ENCODE measurements at places on chromosomes 7 and 10.
A peak's percentile ranks its signal among the peaks of the same experiment; 100 is the strongest.

DNA sequence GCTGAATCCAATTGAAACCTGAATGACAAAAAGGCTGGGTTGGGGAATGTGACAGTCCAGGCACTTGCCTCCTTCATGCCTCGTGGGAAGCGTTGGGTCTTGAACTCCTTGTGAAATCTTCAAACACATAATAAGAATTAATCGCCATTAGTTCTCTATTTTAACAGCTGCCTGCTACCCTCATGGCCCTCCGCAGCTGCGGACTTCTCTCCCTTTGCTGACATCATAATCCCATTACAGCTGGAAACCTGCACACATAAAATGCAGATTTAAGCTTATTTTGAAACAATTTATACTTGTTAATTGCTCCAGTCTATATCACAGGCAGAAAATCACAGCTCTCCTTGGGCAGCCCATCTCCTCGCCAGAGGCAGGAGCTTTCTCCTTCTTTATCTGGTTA, 403.0 kb upstream of the MKI67 start:
- no peak for DNase-seq

GRCh38 chr10:46223626-46224413, 63.0 kb upstream of the ANTXRL start:
- no peak for DNase-seq

- DNase-seq, result no peak
Observed at GRCh38 chr7:70529914-70530585, 601.9 kb upstream of the GALNT17 start.

- DNase-seq, result no peak
Observed at GRCh38 chr7:34157137-34157536, 251.8 kb downstream of the BMPER start.

DNA sequence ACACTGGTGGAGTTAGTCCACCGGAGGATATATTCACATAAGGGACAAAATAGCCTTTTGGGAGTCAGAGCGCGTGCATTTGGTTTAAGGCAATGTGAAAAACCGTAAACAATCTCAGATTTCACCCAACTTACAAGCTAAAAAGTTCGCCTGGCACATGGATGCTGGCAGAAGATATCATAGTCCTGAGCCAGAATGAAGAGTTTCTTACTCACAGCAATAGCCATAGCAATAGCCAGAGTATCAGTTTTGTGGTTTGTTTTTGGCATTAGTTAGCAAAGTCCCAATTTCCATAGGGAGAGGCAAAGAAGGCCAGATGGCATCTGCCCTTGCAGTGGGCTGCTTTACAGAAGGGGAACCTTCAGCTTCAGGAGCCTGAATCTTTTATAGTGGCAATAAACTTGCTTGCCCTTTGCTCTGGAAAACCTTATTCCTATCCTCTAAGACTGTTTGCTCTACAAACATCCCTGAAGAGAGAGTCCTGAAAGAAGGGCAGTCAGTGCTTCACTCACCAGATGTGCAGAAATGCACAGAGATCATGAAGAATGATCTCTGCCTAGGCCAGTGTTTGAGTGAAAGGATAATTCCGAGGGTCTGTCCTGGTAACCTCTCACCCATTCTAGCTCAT, 28.7 kb upstream of the RSBN1L start:
- no peak for DNase-seq

- DNase-seq, result no peak
Observed at GRCh38 chr10:59243611-59244195, 67.3 kb downstream of the PHYHIPL start.

DNA sequence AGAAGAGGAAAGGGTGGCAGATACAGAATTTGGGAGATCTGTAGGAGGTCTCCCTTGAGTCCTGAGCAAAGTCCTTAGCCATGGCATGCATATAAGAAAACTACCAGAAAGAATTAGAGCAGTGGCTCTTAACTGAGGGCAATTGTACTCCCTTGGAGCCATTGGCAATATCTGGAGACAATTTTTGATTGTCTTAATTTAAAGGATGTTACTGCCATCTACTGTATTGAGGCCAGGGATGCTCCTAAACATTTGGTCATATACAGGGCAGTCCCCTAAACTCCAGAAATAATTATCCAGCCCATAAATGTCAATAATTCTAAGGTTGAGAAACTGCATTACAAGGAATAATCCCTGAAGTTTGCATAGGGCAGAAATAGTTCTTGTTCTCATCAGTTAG, 136.4 kb upstream of the ODAD2 start:
- DNase-seq, result no peak

DNA sequence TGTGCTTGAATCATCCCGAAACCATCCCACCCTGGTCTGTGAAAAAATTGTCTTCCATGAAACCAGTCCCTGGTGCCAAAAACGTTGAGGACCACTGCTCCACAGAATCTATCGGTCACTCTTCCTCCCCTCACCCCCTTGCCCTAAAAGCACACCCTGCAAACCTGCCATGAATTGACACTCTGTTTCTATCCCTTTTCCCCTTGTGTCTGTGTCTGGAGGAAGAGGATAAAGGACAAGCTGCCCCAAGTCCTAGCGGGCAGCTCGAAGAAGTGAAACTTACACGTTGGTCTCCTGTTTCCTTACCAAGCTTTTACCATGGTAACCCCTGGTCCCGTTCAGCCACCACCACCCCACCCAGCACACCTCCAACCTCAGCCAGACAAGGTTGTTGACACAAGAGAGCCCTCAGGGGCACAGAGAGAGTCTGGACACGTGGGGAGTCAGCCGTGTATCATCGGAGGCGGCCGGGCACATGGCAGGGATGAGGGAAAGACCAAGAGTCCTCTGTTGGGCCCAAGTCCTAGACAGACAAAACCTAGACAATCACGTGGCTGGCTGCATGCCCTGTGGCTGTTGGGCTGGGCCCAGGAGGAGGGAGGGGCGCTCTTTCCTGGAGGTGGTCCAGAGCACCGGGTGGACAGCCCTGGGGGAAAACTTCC, 784 bp upstream of the SERPINE1 start:
- no peak for DNase-seq

- DNase-seq, result peak; percentile 28
Observed at GRCh38 chr7:39453743-39454355, 112.4 kb upstream of the YAE1 start.

GRCh38 chr7:110170841-110171240, 920.1 kb upstream of the LRRN3 start:
- DNase-seq, result no peak

DNA sequence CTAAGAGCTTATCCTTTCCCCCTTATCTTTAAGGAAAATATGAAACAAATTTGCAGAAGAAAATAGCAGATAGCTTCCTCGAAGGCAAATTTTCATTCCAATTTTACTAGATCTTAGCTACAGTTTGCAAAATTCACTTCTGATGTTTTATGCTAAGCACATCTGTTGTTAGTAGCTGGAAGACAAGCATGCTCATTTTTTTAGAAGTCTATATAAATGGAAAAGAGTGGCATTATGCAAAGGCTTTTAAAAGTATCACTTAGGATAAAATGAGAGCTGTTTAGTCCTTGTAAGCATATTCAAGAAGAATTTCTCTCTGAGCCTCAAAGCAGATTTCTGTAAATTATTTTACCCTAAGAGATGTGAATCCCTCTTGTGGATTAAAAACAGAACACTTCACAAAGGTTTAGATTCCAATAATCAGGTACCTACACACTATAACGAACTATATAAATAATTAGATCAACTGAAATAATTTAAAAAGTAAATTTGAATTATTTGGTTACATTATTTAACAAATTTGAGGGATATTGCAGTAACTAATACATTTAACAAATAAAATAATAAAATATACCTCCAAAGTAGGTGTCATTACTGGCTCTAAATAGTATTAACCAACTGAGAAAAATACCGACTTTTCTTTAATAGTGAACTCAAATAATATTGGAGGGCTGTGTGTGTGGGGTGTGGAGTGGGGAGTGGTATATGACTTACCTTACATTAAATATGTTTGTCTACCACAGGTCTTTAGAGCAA, 307.1 kb downstream of the SEMA3D start:
- no peak for DNase-seq

DNA sequence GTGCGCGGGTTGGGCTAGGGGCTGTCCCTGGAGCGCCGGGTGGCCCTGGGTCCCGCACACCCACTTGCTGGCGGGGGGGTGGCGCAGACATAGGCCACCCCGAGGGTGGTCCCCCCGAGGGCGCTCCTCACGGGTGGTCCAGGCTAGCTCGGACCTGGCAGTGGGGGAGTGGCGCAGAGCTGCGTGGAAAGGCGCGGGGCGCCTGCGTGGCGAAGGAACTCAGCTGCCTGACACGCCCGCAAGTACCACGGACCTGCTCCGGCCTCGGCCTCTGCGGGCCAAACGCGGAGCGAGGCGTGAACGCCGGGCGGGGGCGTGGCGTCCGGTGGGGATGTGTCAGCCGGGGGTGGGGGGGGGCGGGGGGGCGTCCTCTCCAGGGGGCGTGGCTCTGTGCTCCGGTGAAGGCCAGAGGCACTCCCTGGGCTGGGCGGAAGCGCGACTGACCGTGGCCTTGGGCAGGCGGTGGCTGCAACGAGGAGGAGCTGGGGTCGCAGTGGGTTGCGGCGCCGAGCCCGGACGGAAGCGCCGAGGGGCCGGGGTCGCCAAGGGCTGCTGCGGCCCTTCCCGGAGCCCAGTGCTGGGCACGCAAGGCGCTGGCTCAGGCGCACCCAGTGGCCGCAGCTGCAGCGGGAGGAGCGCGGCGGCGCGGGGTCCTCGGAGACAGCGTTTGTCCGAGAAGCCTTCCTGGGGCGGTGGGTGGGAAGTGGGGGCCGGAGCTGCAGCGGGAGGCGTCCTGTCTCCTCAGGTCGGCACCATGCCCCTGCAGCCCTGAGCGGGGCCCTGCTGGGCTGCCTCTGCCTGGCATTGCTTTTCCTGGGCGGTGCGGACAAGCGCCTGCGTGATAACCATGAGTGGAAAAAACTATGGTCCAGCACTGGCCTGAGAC, 58.9 kb upstream of the NUPR2 start:
- DNase-seq, result no peak

- DNase-seq, result no peak
Observed at GRCh38 chr10:73876971-73877370, 2.6 kb upstream of the CAMK2G start.

GRCh38 chr7:138626846-138627245, 74.3 kb downstream of the SVOPL start:
- DNase-seq, result no peak

DNA sequence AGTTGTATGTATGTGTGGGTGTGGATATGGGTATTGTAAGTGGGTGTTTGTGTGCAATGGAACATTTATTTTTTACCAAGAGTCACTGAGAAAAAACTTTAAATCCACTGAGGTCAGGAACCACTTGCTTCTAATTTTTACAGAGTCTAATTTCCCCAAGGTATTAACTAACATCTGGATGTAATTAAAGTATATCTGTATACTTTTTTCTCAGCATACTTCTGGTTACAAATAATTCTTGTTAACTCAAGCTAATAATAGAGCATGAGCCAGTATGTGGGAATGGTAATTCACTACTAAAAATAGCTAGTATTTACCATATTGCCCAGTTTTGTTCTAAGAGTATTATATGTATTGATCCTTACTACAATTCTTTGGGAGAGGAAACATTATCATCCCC, 24.6 kb upstream of the STEAP4 start:
- no peak for DNase-seq

DNA sequence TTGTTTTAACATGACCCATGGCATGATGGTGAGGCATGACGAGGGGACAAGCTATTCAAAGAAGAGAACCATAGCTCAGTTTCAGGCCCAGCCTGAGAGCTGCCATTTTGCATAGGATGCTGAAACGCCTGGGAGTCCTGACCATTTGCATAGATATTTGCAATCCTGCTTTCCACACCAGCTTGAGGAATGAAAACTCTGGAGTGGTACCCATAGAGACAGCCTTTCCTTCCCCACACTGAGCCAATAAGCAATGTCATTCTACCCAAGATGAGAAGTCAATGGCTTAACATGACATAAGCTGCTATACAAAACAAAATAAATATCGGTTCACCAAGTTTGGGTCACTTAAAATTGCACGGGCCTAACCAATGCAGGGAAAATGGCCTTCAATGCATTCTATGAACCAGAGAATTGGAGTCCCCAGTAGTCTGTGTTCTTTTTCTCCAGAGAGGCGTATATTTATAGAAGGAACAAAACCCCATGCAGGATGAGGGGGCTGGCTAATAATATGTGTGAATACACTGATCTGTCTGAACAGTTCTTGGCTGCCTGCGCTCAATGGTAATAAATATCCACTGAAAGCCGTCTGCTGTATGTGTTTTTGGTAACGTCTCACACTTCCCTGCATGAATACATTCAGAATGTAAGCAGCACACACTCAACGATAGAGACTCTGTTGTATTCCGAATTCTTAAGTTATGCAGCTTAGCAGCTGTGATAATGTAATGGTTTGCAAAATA, 329.3 kb downstream of the FRMD4A start:
- no peak for DNase-seq

DNA sequence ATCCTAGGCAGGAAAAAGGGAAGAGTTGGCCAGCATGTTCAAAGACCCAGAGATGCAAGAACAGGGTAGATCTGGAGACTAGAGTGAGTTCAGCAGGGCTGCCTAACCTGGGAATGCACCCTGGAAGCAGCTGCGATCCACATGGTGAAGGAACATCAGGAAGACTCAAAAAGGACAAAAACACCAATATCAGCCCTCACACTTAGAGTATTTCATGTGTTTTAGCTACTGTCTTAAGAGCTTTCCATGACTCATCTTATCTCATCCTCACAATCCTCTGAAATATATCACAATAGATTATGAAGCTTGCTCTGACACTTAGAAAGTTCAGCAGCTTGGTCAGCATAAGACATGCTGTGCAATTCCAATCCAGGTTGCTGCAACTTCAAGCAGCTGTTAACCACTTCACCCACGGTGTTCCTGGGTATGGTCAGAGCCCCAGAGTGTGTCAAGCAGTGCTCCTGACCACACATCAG, 380.9 kb downstream of the PARD3 start:
- no peak for DNase-seq

DNA sequence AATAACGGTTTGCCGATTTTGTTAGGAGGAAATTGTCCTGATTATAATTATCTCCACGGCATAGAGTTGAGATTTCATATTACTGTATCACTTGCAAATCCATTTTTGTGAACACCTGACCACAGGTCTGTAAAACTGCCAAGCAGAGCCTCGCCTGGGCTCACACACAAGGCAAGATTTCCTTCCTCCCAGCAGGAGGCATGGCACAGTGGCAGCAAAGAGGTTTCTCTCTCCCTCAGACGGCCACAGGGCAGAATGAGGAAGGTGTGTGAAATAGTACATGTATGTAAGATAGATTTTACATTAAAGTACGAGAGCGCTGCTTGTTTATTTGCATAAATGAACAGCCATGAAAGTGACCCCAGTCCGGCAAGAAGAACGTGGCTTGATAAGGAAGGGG, 130.1 kb downstream of the CELF2 start:
- no peak for DNase-seq

GRCh38 chr10:95309958-95310357, 19.2 kb upstream of the PDLIM1 start:
- DNase-seq, result no peak

DNA sequence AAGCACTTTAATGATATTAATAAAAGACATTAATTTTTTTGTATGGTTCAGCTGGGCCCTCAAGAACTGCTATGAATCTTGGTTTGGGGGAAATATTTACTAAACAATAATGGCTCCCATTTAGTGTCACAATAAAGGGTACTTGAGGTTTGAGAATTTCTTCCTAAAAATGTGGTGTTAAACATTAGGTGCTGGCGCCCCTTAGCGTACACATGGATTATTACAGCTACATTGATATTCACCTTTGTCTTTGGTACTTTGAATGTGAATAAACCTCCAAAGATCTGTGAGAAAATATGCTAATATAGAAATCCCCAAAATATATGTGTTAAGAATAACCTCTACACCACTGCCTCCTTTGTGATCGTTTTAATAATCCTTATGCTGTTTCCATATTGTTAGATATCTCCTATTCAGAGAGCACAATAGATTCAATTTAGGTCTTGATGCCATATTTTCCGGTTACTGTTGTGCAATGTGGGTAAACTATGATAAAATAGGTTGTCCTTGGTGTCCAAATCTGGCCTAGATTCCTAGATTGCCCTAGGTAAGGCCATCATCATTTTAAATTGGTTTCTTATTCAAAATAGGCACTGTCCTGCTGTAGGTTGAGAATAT, 161.8 kb upstream of the CACNA2D1 start:
- no peak for DNase-seq
